ENCODE measurements at places on chromosomes 7 and 10.

DNA sequence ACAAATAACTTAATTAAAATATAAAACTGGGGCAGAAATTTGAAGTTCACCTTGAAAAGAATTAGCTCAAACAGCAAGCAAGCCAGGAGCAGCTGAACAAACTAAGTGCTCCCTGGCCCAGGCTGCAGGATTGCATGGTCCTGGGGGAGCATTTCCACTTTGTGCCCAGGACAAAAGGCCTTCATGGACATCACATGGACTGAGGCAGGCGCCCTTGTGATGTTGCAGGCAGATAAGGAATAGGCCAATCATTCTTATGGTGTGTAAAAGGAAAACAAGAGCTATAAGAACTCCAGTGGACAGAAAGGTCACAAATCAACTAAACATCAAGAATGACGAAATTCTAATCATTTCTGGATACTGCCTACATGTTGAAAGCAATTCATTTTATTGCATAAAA is 17.5 kb upstream of the TECTB start:
- DNase-seq, result no peak

- DNase-seq, result no peak
Measured at GRCh38 chr10:44264244-44264643, 120.7 kb downstream of the CXCL12 start.

DNA sequence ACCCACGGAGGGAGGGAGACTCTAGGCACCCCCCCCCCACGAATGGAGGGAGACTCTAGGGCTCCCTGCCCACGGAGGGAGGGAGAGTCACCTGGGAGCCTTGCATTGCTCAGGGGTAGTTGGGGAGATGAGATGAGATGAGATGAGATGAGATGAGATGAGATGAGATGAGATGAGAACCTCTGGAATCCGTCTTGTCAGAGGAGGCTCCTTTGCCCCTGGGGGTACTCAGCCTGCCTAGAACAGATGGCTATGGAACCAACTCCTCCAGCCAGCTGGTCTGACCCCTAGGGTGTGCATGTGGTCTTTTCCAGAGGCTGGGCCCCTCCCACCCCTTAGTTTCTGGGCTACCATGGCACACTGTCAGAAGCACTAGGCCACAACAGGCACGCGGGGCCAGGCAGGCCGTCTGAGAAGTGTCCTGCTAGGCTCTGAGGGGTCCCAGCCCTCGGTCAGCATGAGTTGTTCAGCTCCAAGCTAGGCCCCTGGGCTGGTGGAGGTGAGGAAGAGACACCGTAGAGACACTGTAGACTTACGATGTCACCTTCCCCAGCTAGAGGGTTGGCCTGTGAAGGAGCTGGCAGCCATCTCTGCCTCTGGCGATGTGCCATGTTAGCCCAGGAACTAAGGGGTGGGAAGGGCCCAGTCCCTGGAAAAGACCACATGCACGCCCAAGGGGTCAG is 8.8 kb downstream of the TSPAN15 start:
- DNase-seq, result no peak

GRCh38 chr7:67870396-67870795 is 873.8 kb downstream of the TYW1 start:
- no peak for DNase-seq

GRCh38 chr10:104259456-104259855 is 4.8 kb downstream of the GSTO1 start:
- DNase-seq, result no peak

GRCh38 chr7:97078023-97078969 is 39.2 kb upstream of the SDHAF3 start:
- no peak for DNase-seq

- no peak for DNase-seq
Measured at GRCh38 chr10:1290071-1290471, 233.9 kb downstream of the WDR37 start.

DNA sequence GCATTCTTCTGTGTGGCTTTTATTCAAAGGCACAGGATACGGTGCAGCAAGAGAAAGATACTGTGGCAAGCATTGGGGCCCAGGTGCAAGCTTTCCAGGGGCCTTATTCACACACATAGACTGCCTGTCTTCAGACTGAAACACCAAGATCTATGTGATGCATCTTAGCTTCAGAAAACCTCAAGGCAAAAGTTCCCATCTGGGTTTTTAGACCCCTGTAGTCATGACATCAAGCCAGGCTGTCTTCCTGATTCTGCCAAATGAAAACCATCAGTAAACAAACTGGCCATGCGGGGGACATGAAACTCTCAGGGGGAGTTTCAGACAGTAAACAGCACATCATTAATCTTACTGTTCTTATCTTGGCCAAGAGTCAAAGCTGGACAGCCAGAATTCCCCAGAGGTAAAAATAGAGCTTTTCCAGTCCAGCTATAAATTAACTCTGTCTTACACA is 9.8 kb downstream of the AGBL3 start:
- DNase-seq, result no peak

DNA sequence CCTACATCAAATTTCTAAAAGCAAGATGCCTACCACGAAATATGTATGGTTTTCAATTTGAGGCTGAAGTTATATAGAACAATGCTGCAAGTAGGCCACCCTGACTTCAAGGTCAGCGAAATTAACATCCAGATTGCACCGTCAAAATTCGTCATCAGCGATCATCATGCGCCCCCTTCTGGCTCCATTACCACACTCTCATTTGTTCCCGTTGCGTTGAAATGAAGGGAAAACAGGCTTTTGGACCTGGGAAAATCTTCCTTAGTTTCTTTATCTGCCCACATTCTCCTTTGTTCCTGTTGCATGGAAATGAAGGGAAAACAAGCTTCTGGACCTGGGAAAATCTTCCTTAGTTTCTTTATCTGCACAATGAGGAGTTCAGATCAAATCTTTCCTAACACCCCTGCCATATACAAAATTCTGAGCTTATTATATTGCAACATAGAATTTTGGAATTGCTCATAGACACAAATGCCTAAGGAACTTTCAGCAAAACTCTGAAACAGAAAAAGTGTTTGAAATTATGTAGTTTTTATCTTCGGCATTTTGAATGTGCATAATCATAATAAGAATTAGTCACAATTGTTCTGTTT is 98.2 kb upstream of the PRKCQ start:
- peak; percentile 76 for DNase-seq

- no peak for DNase-seq
Measured at GRCh38 chr10:100101192-100102076, 19.8 kb upstream of the CPN1 start.

DNA sequence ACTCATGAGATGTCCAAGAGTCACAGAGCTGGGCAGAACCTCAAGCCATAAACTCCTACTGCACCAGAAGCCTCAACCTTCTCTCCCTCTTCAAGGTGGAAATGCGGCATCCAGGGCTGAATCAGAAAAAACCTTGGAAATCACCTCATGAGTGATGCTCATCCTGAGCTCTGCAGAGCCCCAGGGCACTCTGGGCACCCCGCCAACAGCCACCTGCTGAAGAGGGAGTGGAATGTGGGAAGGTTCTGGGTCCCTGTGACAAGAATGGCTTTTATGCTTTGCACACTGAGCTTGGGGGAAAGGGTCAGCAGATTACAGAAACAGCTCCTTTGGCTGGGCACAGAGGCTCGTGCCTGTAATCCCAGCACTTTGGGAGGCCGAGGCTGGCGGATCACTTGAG is 18.8 kb downstream of the NUDT1 start:
- no peak for DNase-seq

DNA sequence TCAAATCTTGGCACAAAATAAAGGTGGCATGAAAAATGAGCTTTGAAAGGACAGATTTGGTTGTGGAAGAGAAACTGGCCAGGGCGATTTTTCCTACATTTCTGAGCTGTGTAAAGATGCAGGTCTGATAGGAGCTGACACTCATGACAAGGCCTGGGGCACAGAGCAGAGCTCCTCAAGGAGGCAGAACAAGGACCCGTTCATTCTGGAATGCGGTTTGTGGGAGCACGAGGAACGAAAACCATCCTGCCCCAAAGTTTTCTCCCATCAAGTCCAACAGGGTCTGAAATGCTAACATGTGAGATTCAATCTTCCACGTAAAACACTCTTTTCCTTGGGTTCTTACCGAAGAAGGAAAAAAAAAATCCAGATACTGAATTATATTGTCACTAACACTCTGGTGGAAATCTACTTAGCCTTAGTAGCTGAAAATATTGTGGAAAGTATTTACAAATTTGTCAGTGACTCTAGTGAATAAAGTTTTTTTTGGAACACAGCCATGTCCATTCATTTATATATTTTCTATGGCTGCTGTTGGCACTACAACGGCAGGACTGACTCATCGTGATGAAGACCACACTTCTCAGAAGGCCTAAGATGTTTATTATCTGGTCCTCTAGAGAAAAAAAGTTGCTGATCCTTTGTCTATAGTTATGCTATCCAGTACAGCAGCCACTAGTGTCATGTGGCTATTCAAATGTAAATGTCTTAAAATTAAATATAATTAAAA is 215.7 kb downstream of the BAMBI start:
- no peak for DNase-seq

- peak; percentile 5 for DNase-seq
Measured at GRCh38 chr7:21373031-21373430, 54.9 kb upstream of the SP4 start.

- DNase-seq, result no peak
Measured at GRCh38 chr7:38655833-38656774, 24.9 kb upstream of the AMPH start.

GRCh38 chr7:17109020-17109419 is 189.4 kb upstream of the AHR start:
- DNase-seq, result no peak

DNA sequence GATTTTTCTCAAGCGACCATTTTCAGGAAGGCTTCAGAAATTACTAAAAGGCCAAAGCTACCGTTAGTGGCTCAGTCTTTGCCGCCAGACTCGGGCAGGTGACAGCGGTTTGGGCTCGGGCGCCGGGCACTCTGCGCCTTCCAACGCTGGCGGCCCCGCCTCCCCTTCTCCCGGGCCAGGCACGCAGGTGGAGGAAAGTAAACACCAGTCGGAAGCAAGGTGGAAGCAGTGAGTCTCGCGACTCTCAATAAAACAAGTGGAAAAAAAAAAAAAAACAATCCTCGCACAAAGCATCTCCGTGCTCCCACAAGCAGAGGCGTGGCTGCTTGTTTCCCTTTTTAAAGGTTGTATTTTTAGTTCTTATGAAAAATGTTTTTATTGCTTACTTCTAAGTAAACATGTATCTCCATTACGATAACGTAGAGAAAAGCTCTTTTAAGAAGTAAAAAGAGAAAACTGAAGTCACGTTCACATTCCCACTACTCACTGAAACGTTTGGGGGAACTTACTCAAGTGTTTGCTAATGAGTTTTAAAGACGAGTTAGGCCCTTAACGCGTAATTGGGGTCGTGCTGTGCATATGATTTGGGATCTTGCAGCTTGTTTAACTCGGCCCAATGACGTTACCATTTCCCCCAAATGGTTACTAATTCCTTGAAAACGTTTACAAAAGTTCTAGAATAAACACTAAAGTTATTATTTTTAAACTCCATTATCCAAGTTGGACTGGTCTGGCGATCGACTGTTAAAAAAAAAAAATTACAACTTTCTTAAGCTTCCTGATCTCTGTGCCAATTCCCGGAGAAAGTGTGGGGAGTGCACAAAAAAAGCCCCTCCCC is 864 bp downstream of the CDCA7L start:
- DNase-seq, result peak; percentile 5

- no peak for DNase-seq
Measured at GRCh38 chr10:72335394-72336258, 19.1 kb downstream of the DNAJB12 start.

DNA sequence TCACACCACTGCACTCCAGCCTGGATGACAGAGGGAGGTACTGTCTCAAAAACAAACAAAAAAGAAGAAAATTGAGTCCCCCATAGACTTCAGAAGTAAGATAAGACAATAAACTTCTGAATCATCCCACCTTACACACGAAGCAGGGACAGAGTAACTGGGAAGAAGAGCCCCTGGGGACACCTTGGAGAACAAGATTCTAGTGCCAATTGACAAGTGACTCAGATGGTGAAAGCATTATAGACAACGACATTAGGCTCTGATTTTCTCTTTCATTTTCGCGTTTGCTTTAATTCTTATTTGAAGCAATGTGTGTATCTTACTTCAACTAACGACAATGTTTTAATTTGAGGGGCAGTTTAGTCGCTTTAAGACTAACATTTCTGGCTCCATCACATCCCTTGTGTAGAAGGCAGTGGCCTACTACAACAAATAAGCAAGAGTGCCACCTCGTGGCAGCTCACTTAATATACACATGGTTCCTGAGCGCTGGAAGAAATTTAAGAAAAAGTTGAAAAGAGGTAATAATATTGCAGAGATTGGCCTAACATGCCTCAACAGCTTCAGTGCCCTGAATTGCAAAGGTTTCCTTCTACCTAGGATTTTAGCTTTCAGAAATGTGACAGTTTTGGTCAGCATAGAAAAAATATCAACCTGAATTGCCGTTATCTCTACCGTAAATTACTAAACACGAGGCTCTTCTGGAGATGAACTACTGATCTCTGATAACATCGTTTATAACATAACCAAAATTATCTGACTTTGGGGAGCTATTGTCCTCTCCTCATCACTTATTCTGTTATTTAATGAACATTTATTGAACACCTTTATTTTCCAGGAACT is 36.7 kb downstream of the ASNS start:
- DNase-seq, result peak; percentile 95

DNA sequence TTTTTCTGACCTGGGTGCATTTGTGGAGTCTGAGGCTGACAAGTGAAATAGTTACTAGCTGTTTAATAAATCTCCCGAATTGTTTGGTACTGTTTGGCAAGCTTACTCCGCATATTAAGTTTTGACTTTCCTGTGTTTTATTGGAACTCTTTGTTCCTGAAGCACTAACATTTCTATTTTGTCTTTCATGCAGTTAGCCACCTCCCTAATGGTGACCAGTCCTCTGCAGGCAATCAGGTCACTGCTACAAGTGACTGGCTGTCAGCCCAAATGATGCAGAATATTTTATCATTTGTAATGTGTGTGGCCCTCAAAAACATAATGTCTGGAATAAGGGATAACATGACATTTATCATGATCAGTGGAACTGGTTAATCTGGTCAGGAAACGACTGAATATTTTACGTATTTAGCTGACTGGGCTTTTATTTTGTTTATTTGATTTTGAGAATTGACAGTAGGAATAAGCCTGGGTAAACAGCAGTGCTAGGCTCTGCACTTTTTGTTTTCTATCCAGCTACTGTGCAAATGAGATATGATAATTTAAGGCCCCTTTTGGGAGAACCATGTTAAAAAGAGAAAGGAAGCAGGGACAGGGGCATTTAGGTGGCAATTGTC is 82.9 kb downstream of the ST7 start:
- DNase-seq, result no peak

GRCh38 chr10:122062831-122063674 is 74.1 kb downstream of the TACC2 start:
- DNase-seq, result peak; percentile 92

Measured in OCI-M1 (cell line).